Activated CD8-positive, alpha-beta memory T cell treated with anti-CD3 and anti-CD28 coated beads, Interleukin-2, amount 10 ng/mL, durations not matched to agents 7 days and 5 days (primary cell): ENCODE measurements at places on chromosomes 2 and 18. TPM values are rescaled to one million over a fixed set of nuclear protein-coding genes. Genes with fewer than 3 reads are reported as not detected.

WNT10A gene
- 0.23 TPM for total RNA-seq

ZC3H6 gene
- total RNA-seq: 12.1 TPM

CAPN14 gene
- total RNA-seq: 0.33 TPM

FSHR gene
- total RNA-seq: not detected

M1AP gene
- total RNA-seq: not detected

ABCG5 gene
- total RNA-seq: not detected

KCNIP3 gene
- total RNA-seq: not detected

FANCL gene
- 26.5 TPM for total RNA-seq

DQX1 gene
- total RNA-seq: 0.38 TPM

DNA sequence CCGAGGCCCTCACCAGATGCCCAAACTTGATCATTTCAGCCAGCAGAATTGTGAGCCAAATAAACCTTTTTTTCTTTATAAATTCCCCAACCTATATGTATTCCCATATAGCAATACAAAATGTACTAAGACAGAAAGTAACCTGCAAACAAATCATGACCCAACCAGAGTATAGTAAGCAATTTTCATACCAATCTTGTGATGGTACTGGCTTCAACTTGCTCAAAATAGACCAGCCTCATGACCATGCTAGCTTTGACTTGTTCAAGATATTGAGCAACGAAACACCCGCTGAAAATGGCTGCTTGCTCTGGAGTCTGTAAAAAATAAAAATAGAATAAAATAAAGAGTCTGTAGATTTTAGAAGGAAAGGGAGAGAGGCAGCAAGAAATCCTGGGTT, 97.6 kb downstream of the C1D start:
- no peak for DNase-seq
- H3K4me3 ChIP-seq: no peak overlapping the region
- no peak overlapping the region for H3K27ac ChIP-seq
- H3K4me1 ChIP-seq: no peaks in the 10 kb centered on the region

- DNase-seq: no peak
- no peak overlapping the region for H3K27ac ChIP-seq
- peaks cover 30% of the 10 kb centered on the region for H3K4me1 ChIP-seq
- no peak overlapping the region for H3K4me3 ChIP-seq
- H3K27me3 ChIP-seq: no peaks in the 10 kb centered on the region
Observed at GRCh38 chr2:62321380-62322289, 125.7 kb downstream of the B3GNT2 start.

GRCh38 chr2:182628916-182629315, 87.1 kb upstream of the DNAJC10 start:
- H3K4me3 ChIP-seq: no peak overlapping the region
- H3K27me3 ChIP-seq: peaks cover 16% of the 10 kb centered on the region
- H3K27ac ChIP-seq: no peak overlapping the region
- no peaks in the 10 kb centered on the region for H3K4me1 ChIP-seq
- DNase-seq: no peak

GRCh38 chr2:219435701-219436100, 1.1 kb downstream of the SPEG start:
- no peak for DNase-seq
- no peaks in the 10 kb centered on the region for H3K36me3 ChIP-seq
- peaks cover 34% of the 10 kb centered on the region for H3K27me3 ChIP-seq
- H3K4me3 ChIP-seq: no peak overlapping the region
- no peak overlapping the region for H3K27ac ChIP-seq

DNA sequence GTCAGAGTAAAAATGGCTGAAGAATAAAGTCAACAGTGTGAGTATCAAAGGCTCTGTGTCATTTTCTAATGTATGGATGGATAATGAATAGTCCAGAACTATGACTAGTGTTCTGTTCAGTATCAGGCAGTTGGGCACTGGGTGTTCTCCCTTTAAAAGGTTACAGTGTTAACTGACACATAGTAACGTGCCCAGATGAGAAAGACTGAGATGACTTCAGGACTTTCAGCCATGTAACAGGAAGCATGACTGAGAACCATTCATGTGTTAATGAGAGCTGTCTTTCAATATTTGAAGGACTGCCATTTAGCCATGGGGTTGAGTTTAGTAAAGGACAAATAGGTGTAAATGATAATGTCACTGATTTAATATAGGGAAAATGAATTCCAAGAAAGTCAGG, 187.1 kb downstream of the GULP1 start:
- no peaks in the 10 kb centered on the region for H3K36me3 ChIP-seq
- no peaks in the 10 kb centered on the region for H3K4me1 ChIP-seq
- no peak for DNase-seq

- no peak for DNase-seq
- H3K27ac ChIP-seq: peak overlapping the region; percentile 76
- H3K4me3 ChIP-seq: peak overlapping the region; percentile 1
- H3K36me3 ChIP-seq: peaks cover 42% of the 10 kb centered on the region
Observed at GRCh38 chr18:63266888-63267790, 52.4 kb downstream of the BCL2 start.

DNA sequence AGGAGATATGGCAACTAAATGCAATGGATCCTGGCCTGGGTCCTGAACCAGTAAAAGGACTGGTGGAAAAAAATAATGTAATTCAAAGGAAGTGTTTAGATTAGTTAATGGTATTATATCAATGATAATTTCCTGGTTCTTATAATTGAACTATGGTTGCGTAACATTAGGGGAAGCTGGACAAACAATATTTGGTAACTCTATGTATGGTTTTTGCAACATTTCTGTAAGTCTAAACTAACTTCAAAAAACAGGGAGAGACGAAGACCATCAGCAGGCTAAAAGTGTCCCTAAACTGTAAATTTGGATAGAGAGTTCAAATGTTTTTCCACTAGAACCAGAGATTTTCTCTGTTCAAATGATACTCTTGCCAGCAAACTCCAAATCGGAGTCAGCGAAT, 36.9 kb downstream of the KLF7 start:
- H3K27me3 ChIP-seq: peaks cover 5% of the 10 kb centered on the region
- H3K4me1 ChIP-seq: no peaks in the 10 kb centered on the region
- no peak overlapping the region for H3K4me3 ChIP-seq
- DNase-seq: no peak
- H3K36me3 ChIP-seq: peaks cover 4% of the 10 kb centered on the region

- no peak for DNase-seq
- H3K27ac ChIP-seq: no peak overlapping the region
- no peaks in the 10 kb centered on the region for H3K27me3 ChIP-seq
- no peaks in the 10 kb centered on the region for H3K36me3 ChIP-seq
Observed at GRCh38 chr18:5571666-5572065, 27.9 kb upstream of the EPB41L3 start.

DNA sequence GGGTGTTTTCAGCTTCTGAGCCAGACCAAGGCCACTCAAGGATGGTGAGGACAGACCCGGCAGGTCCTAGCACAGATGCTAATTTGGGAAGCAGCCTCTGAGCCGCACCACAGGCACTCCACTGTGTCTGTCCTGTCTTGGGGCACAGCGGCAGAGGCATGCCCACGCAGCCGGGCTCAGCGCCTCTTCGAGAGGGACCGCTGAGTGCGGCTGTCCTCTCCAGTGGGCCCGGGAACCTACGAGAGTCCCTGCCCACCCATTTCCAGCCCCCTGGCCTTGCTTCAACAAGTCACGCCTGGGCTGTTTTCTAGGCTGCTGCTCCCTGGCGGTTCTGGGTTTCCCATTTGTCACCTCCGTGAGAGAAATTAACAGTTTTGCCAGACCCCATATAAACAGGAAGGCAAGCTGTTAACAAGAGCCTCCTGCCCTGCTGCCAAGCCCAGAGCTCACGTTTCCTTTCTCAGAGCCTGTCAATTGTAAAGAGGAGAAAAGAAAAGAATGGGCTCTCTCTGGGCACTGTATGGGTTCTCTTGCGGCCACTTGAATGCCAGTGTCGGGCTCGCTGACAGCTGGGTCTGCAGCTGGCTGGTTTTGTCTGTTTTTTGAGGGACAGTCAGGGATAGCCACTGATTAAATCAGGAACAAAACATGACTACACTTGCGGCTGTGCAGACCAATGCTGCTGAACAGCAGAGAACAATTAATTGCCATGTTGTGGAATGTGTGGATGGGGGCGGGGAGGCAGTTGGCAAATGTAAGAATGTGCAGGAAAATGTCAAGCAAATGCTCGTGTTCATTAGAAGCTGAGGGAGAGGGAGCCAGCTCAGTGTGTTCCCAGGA, 30.6 kb downstream of the TMEM17 start:
- no peak overlapping the region for H3K4me3 ChIP-seq
- H3K27me3 ChIP-seq: peaks cover 19% of the 10 kb centered on the region
- H3K36me3 ChIP-seq: no peaks in the 10 kb centered on the region
- no peak for DNase-seq

- peaks cover 14% of the 10 kb centered on the region for H3K4me1 ChIP-seq
- H3K27me3 ChIP-seq: no peaks in the 10 kb centered on the region
- no peak overlapping the region for H3K27ac ChIP-seq
- no peak overlapping the region for H3K4me3 ChIP-seq
- peaks cover 8% of the 10 kb centered on the region for H3K36me3 ChIP-seq
Observed at GRCh38 chr2:233544200-233544610, 22.4 kb downstream of the USP40 start.

DNA sequence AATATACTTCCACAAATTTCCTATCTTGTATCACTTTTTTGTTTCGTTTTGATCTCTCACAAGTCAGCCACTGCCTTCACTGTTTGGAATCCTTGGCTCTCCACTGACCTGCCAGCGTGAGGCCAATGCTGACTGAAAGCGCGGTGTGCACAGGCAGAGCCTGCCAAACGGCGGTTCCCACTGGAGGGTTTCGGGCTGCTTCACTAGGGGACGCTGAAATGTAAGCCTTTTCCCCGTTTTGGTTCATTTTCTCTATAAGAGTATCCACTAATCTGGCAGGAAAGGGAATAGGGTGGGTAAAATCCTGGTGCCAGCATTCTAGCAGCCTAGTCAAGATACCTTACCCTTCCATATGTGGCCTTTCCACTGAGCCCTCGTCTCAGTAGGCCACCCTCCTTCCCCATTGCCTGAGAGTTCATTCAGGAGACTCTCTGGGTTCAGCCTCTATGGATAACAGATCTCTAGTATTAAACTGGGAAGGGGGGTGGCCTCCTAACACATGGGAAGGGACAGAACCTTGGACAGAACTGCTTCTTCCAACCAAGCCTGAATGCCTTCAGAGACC, 91.5 kb downstream of the DYM start:
- no peak overlapping the region for H3K4me3 ChIP-seq
- no peaks in the 10 kb centered on the region for H3K27me3 ChIP-seq
- no peaks in the 10 kb centered on the region for H3K4me1 ChIP-seq

GRCh38 chr18:57060814-57061213, 86.1 kb upstream of the BOD1L2 start:
- H3K36me3 ChIP-seq: no peaks in the 10 kb centered on the region
- H3K27me3 ChIP-seq: peaks cover 6% of the 10 kb centered on the region
- no peak for DNase-seq

DNA sequence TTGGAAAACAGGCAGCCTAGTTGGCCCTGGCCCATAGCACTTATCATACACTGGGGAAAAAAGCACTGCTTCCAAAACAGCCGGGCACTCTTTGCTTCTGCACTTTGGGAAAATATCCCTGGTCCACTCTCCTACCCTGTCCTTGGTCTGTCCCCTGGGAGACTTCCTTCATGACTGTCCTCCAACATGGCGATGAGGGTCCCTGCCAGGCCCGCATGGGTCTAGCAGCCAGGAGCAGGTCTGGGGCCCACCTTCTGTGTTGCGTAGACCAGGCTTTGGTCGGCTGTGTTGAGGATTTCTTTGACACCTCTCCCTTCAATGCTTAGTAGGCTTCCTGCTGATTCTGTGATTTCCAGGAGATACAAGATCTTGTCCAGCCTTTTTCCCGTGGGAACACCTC, 12.2 kb downstream of the KCNF1 start:
- H3K36me3 ChIP-seq: no peaks in the 10 kb centered on the region
- no peak for DNase-seq
- H3K27me3 ChIP-seq: peaks cover 26% of the 10 kb centered on the region

GRCh38 chr2:196801674-196802261, 2.3 kb upstream of the GTF3C3 start:
- no peak overlapping the region for H3K27ac ChIP-seq
- H3K4me1 ChIP-seq: peaks cover 24% of the 10 kb centered on the region
- H3K27me3 ChIP-seq: peaks cover 9% of the 10 kb centered on the region
- DNase-seq: no peak
- no peak overlapping the region for H3K4me3 ChIP-seq
- H3K36me3 ChIP-seq: peaks cover 8% of the 10 kb centered on the region

DNA sequence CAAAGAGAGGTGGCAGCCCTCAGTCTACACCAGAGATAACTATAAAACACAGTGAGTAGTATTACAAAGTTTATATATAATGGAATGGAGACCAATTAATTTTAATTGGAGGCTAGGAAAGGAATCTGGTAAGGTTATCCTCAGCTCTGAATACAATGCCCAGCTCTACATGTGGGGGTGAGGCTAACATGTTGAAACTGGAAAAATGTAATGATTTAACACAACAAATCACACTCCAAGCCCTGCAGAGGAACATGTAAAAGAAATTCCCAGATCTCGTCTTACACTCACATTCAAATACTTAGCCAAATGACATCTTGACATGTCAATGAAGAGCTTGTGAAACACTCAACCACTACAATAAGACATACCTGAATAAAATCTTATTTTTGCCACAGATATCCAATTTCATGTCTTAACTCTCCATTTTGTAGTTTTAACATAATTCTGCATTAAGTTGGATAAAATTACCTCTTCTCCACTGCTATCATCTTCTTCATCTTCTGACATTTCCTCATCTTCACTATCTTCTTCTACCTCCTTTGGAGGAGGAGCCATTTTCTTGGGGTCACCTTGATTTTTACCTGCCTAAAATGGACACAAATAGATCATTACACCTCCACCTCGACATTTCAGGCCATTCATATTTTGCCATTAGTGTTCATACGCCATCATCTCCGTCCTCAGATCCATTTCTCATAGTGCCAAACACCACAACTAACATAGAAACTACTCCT, 1.4 kb downstream of the NCL start:
- H3K27me3 ChIP-seq: no peaks in the 10 kb centered on the region
- DNase-seq: no peak
- peak overlapping the region; percentile 100 for H3K27ac ChIP-seq
- peaks cover 52% of the 10 kb centered on the region for H3K4me1 ChIP-seq

DNA sequence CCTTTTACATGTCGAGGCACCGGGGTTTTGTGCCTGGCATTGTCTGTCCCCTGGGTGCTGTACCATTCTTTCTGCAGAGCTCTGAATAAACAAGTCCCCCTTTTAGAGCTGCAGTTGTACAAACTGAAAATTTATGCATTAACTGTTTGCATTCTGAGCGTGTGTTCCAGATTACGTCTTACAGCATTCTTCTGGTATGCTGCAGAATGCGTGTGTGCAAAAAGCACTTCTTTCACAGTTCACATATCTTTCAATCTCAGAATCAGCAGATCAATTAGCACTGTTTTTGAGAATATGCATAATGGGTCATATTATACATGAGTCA, 27.5 kb downstream of the MEIS1 start:
- no peaks in the 10 kb centered on the region for H3K36me3 ChIP-seq
- H3K27me3 ChIP-seq: no peaks in the 10 kb centered on the region
- H3K4me1 ChIP-seq: no peaks in the 10 kb centered on the region

GRCh38 chr18:32906506-32907310, 133.9 kb upstream of the KLHL14 start:
- H3K36me3 ChIP-seq: no peaks in the 10 kb centered on the region
- no peaks in the 10 kb centered on the region for H3K4me1 ChIP-seq
- no peak for DNase-seq
- no peaks in the 10 kb centered on the region for H3K27me3 ChIP-seq
- H3K27ac ChIP-seq: no peak overlapping the region
- no peak overlapping the region for H3K4me3 ChIP-seq

- no peaks in the 10 kb centered on the region for H3K36me3 ChIP-seq
- no peak for DNase-seq
Observed at GRCh38 chr2:132560562-132560961, 109.4 kb downstream of the LYPD1 start.

GRCh38 chr2:16332681-16333557, 332.7 kb downstream of the CYRIA start:
- H3K36me3 ChIP-seq: no peaks in the 10 kb centered on the region
- H3K4me1 ChIP-seq: no peaks in the 10 kb centered on the region
- H3K27me3 ChIP-seq: no peaks in the 10 kb centered on the region
